ENCODE measurements at places on chromosomes 4 and X.

GRCh38 chrX:24982306-24982965 lies 33.3 kb downstream of the ARX start:
- no peak for DNase-seq

GRCh38 chr4:104524591-104524990 lies 29.9 kb upstream of the CXXC4 start:
- no peak for DNase-seq

GRCh38 chr4:158825433-158826036 lies 56.7 kb downstream of the FNIP2 start:
- no peak for DNase-seq

DNA sequence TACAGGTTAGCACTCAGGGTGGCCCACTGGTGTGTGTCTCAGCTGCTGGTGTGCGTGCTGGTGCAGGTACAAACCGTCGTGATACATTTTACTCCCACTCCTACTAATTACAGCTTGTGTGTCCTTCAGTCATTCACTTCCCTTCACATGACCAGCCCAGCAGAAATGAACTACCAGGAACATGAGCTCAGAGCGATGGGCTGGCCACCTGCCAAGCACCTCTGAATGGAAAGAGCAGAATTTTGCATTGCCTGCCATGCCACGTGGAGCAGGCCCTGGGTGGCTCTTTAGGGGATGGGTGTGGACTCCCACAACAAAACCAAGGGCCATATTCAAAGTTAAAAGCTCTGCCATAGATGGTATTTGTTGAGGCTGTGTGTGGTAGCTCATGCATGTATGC lies 58.9 kb upstream of the PGM2 start:
- DNase-seq, result no peak

- DNase-seq, result no peak
Observed at GRCh38 chr4:155383541-155383940, 6.8 kb upstream of the MAP9 start.

DNA sequence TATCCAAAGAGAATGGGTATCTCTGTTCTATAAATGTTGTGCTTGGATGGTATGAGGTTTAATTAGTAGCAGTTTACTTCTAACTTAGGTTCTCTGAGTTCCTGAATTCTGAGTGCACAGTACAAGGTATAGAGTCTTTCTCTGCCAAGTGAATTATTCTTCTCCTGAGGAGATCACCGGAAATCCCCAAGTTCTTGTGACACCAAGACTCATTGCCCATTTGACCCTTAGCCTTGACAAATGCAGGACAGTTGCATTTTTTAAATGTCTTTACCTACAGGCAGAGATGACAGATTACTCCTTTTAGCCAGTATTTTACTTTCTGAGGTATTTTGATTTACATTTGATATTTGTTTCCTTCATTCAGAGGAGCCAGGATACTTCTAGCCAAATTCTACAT lies 72.9 kb downstream of the MAOA start:
- DNase-seq, result no peak

- DNase-seq, result peak; percentile 4
Observed at GRCh38 chrX:133921764-133922389, 63.5 kb downstream of the GPC3 start.
